ENCODE measurements at places on chromosomes 2 and 18.

DNA sequence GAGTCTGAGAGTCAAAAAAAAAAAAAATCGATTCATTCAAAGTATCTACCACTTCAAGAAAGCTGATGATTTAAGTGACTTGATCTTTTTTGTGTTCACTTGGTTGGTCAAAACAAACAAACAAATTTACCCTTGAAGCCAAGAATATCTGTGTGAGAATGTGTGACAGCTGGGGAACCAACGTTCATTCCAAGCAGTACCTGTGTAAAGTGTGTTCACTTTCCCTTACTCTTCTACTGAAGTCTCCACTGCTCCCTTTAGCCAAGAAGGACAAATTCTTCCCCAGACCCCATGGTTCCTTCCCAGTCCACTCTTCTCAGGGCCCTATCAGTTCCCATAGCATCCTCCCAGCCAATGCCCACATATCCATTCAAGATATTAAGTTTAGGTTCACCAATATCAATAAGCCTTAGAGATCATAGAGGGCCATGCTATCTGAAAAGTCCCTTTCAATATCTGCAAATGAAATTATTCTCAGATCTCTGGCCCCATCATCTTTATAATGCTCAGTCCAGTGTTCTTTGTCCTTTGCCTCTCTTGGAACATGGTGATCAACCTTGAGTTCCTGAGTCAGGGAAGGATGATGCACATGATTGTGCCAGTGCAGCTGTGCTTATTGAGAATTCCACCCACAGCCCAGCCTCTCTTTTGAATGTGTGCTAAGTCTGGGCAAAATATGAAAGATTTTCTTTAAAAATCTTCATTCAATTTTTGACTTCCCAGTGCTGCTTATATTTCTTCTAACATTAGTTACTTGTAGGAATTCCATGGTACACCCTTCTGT lies 82.8 kb upstream of the DTNA start:
- no peak for DNase-seq

GRCh38 chr2:66532972-66533868 lies 98.3 kb downstream of the MEIS1 start:
- no peak for DNase-seq

DNA sequence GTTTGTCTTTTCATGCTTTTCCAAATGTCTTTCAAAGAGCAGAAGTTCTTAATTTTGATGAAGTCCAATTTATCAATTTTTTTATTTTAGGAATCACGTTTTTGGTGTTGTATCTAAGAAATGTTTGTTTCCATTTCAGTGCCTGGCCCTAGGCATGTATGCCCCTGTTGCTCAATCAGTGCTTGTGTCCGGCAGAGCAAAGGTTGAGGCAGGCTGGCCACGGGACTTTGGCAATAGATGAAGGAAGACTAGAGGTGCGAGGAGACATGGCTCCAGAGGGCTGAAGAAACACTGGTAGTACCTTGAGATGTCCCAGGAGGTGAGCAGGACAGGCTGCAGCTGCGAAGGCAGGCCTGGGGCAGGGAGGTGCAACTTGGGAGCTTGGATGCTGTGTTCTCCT lies 10.1 kb upstream of the B3GNT7 start:
- no peak for DNase-seq

DNA sequence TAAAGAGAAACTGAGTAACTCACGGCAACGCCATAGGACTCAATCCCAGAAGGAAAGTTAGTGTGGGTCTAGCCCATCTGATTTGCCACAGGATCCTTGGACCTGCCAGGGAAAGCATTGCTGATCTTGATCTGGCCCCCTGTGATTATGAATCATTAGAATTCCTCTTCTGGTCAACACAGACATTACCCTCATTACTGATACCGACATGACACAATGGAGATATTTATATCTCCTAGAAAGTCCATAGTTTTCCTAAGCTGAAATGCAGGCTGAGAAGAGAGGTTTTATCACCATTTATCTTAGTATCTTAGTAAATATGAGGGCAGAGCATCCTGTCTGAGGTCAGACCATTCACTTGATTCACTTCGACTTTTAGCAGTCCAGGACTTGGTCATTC lies 75.5 kb upstream of the CCDC68 start:
- DNase-seq: no peak

DNA sequence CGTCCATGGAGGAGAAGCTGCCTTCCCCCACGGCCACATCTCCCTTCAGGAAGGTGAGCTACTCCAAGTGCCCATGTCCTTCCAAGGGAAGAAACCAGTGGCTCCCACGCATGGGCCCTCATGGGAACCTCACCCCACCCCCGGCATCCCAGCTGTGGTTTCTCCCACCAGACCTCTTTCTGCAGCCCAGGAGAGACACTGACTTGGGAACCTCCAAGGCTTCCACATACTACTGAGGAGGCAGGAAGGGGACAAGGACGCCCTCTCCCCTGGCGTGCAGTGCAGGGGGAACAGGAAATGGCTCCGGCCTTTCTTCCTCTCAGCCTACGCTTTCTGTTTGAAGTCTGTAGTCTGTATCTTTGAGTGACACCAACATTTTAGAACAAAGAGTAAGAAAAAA lies 104.5 kb upstream of the EPC2 start:
- no peak for DNase-seq

- no peak for DNase-seq
Observed at GRCh38 chr18:6644836-6645627, 84.5 kb upstream of the ARHGAP28 start.

DNA sequence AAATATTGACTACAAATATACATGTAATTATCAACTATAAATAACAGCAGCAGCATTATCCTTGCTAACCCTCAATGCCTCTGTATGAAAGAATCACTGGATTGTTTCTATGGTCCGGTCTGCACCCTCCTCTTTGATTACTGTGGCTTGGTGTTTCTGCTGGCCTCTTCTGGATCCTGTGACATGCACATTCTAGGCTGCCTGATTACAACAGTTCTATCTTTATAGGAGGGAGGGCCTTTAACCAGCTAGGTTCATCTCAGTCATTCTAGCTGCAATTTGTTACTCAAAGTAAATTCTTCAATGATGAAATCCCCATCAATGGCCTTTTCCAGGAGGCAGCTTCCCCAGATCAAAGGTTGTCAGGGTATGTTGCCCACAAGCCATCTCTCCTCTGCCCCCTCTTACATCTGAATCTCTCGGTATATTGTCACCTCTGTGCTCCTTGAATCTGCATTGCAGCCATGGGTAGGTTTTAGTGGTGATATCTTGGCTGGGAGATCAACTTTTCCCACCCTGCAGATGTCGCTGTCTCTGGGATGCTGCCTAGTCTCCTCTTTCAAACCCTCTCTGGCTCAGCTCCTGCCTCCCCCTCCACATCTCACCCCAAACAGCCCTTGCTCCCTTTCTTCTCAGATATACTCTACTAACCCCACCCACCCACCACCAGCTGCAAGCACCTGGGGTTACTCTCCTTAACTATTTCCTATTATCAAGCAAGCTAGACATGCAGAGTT lies 106.2 kb upstream of the BZW1 start:
- DNase-seq: no peak

GRCh38 chr2:224875153-224875552 lies 159.0 kb upstream of the CCDC195 start:
- no peak for DNase-seq

- no peak for DNase-seq
Observed at GRCh38 chr2:114526841-114527240, 84.4 kb downstream of the DPP10 start.

DNA sequence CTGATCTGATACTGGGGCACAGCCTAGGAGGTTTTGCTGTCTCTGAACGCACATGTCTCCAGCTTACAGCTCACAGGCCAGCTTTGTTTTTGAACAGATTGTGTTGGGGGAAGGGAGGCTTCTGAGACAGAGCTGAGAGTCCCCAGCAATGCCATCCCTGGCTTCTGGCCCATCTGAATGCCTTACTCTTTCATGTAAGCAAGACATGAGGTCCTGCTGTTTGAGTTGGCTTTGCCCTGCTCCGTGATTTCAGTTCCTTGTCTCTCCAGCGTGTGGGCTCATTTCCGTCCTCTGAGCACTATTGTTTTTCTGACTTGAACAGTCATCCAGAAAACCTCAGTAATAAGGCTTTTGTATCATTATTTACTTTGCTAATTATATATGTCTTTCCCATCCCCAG lies 194.9 kb upstream of the TNP1 start:
- DNase-seq: no peak

DNA sequence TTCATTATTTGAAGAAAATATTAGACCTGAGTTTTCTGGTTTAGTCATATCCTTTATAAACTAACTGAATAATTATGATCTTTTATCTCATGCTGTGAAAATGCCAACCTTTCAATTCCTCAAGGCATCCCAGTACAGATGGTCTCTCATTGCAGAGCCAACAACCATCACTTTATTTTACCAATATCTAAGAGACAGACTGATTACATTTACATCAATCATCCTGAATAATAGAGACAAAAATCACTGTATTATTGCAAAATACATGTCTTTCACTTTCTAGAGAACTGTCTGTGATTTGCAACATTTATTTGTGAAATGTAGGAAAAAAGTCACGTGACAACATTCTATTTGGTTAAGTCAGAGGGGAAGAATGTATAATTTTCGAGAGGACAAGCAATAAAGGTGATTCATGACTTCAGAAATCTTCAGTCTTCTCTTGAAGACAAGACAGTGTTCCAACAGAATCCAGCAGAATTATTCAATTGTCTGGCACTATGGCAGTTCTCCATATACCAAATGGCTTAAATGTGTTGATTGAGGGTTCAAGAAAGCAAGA lies 503.6 kb upstream of the SYT4 start:
- DNase-seq: no peak

DNA sequence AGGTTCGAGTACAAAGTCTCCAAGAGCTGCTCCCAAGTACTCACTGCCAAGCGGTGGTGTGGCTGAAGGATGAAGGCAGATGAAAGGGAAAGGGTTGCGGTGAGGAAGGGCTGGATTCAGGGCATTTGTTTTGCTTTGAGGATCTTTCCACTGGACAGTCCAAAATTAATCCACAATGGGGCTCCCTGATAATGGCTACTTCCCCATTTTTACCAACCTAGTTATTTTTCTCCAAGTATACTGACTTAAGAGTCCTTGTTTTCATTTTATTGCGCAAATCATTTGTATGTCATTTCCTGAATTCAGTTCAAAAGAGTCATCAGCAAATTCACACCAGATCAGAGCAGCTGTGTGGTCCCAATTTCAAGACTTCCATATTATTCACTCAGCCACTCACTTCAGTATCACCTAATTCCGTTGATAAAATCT lies 464 bp upstream of the SESTD1 start:
- DNase-seq: no peak

- DNase-seq: no peak
Observed at GRCh38 chr2:98948956-98949739, 13.1 kb upstream of the CRACDL start.

DNA sequence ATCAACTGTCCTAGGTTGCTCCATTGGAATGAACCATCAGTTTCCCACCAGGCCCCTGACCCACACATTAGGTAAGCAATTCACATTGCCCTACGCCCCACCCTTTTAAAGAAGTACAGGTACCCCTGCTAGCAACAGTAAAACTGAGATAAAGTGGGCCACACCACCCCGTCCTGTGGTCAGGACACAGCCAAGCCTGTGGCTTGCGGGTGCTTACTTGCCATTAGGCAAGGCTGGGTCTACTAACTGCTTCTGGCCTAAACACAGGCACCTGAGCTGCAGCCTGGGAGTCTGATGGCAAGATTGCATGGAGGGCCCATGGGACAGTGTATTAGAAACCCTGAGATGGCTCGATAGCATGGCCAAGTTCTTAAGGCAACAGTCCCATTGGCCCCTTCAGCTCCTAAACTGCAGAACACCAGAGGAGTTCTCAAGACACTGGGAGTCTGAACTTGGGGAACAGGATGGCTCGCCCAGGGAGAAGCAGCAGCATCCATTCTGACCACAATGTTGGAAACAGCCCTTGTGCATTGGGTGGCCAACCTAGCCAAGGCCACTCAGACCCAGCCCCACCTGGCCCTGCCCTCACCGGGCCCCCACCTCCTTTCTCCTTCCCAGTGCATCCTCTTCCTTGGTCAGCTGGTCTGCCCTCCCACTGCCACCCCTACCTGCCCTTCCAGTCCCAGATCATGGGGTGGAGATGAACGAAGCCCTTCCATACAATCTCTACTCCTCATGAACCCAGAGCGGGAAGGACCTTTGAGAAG lies 177.1 kb downstream of the TNS1 start:
- no peak for DNase-seq

DNA sequence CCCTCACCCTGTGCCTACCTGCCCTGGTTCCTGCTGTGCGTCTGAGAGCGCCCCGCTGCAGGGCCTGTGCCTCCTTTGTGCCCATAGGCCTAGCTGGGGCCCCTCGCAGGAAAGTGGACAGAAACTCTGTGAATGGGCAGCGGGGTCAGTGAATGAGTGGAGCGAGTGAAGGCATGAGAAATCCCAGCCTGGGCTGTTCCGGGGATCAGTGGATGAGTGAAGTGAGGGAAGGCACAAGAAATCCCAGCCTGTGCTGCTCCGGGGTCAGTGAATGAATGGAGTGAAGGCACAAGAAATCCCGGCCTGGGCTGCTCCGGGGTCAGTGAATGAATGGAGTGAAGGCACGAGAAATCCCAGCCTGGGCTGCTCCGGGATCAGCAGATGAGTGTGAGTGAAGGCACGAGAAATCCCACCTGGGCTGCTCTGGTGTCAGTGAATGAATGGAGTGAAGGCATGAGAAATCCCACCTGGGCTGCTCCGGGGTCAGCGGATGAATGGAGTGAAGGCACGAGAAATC lies 2.0 kb downstream of the COLEC11 start:
- DNase-seq: no peak

- DNase-seq: no peak
Observed at GRCh38 chr18:41077076-41077475, 878.0 kb upstream of the PIK3C3 start.

DNA sequence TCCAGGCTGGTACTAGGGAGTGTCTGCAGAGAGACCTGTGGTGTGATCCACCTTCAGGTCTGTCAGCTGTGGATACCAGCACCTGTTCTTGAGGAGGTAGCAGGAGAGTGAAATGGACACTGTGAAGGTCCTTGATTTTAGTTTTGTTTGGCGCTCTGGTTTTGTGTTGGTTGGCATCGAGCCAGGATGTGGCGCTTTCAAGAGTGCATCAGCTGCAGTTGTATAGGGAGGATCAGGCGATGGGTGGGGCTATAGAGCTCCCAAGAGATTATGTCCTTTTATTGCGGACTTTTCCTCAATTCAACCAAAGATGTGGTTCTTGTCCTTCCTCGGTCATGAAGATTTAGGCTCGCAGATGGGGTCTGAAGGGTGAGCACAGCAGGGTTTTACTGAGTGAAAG lies 37.5 kb downstream of the SLC39A10 start:
- no peak for DNase-seq
